Activated T-cell treated with anti-CD3 and anti-CD28 coated beads, Interleukin-2, amount 50 U/mL, for 24 hours (primary cell): ENCODE measurements at places on chromosomes 4 and X.
A peak's percentile ranks its signal among the peaks of the same experiment; 100 is the strongest.

GRCh38 chr4:78565971-78566372 is 14.4 kb downstream of the ANXA3 start:
- no peak for DNase-seq

GRCh38 chr4:1045193-1045594 is 33.8 kb downstream of the FGFRL1 start:
- DNase-seq = no peak

DNA sequence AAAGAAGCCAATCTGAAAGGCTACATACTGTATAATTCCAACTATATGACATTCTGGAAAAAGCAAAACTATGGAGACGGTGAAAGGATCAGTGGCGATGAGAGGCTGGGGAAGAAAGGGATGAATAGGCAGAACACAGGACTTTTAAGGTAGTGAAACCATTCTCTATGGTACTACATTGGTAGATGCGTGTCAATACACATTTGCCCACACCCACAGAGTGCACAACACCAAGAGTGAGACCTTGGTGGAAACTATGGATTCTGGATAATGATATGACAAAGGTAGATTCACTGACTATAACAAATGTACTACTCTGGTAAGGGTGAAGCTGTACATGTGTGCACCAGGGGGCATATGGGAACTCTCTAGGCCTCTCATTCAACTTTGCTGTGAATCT is 134.5 kb downstream of the FBXW7 start:
- no peak for DNase-seq

DNA sequence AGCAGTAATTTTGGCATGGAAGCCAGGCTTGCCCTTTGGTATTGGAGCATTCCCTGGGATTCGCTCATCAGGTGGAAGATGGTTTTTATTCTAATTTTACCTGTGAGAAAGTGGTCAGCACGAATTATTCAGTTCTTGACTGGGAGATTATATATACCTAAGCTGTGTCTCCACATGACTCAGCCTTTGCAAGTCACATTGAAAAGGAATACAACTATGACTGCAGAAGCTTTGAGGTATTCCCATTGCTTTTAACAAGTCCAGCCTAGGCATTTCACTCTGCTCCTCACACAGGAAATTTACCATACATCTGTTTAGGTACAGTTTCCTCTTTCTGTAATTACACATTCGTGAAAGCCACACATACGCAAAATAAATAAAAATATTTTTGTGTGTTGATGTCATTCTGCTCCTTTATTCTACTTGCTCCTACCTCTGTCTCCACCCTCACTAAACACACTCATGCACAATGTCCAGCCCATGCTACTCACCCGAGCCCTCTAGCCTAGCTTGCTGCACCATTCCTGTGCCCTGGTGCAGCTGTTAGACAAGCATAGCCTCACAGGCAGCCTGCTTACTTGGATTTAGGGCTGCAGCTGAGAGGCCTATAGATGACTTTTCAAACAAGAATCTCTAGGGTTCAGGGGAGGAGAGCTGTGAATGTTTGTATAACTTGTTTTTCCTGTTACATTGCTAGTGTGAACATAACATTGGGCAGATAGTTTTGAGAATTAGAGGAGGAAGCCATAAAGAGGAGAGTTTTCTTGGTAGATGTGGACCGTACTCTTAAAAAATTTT is 504.4 kb upstream of the FAT1 start:
- DNase-seq = no peak

- no peak for DNase-seq
Measured at GRCh38 chrX:13128104-13128503, 83.7 kb upstream of the FAM9C start.

DNA sequence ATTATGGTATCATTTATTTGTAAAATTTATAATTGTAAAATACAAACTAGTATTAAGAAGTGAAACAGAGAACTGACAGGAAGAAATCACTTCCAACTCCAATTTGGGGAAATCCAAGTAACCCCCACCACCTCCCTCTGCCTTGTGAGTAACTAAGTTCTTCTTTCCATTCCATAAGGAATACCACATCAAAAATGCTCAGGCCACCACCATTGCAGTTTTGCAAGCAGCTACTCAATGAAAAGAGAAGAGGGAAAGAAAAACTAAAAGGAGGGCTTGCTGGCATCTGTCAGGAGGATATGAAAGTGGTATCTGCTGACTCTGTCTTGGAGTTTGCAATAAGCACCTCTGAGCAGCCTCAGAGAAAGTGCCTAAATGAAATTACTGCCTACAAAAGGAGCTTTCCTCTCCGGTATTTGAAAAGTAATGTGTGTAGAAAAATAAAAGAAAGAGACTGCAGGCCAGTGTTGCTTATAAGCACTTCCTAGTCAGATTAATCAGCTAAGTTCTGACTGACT is 228.7 kb downstream of the OPHN1 start:
- DNase-seq = no peak

GRCh38 chrX:16033331-16033730 is 90.0 kb upstream of the GRPR start:
- DNase-seq = no peak

- no peak for DNase-seq
Measured at GRCh38 chr4:182174979-182175378, 68.2 kb upstream of the TENM3 start.

GRCh38 chr4:129358571-129358970 is 262.6 kb downstream of the C4orf33 start:
- no peak for DNase-seq

DNA sequence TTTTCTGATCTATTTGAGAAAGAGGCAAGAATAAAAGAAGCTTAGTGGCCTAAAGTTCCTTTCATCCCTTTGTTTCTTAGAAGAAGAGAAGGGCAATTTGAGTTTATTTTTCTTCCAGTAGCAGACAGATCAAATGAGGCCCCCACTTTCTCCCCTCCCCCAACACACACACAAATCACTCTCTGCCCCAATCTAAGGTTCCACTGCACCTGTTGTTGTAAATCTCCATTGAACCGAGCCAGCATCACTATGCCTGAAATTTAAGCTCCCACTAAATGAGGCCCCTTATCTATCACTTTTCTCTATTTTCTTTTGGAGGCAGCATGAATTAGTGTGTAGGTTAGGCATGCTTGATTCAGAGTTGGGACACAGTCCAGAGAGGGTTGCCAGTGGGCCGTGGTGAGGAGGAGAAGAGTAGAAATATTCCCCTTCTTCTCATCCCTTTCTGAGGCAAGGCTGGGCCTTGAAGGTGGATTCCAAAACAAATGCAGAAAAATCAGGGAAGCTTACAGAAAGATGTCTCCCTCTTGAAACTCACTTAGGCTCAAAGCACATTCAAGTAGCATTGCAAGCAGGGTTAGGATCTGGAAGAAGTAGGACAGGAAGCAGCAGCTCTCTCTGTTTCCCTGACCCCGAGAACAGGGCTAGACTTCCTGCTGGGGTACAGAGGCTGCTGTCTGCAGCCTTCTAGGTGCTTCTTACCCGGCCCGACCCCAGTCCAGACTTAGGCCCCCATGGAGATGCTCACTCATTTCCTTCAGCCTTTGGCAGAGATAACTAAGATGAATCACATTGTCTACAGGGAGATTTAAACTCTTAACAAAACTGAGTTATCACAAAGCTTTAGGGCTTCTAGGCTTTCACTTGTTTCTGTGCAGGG is 70.7 kb downstream of the RASL11B start:
- DNase-seq = no peak

DNA sequence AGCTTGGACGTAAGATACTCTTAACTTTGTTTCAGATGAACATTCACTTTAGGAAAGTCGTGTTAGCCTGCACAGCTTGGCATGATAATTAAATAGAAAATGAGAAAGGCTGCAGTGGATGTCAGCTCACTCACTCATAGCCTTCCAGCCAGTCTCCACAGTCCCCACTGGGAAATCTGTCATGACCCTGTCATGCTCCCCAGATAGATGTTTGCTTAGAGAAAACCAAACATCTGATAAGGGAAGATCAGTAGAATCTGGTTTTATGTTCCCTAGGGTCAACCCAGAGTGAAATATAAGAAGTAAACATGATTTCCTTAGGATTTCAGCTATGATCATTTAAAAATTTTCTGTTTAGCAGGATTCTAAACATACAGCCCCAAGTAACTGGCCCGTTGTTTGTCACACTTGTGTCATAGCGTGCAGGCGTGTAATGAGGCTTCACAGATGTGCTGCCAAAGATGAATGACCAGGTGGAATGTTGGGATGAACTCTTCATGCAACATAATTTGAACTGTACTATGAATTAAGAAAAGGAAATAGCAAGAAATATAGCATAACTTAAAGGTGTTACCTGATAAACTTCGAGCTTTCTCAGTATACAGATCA is 180.1 kb downstream of the BANK1 start:
- DNase-seq = no peak

DNA sequence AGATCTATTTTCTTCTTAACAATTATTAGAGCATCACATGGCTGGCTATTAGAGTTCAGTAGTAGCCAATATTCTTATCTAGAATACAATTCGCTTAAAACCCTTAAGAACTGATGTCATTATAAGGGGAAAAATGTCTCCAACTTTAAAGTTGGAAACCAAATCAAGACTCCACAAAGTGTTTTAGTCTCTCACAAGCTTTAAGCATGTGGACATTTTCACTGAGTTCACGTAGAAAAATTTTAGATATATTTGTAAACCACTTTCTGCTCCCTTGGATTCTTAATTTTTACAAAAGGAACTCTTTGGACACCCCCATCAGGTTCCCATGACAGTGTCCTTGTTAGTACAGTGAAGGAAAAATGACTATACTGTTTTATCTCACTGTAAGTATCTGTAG is 123.9 kb upstream of the NAP1L5 start:
- DNase-seq = no peak

- DNase-seq = no peak
Measured at GRCh38 chrX:3384327-3384726, 37.9 kb upstream of the MXRA5 start.

DNA sequence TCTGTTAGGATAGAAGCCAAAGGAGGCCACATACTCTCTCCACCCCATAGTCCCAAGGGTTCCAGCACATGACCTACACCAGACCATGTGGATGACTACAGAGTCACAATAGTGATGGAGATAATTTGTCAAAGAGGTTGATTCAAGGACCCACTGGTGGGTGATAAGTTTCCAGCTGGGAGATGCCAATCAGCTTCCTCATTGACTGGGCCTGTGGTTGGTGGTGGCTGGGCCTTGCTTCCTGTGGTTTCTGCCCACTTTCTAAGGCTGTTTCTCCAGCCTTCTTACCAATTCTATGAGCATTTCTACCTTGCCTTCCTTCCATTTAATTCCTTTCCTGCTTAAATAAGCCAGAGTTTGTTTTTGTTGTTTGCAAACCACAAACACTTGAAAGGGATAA is 95.5 kb upstream of the CPEB2 start:
- no peak for DNase-seq

GRCh38 chr4:5632571-5632970 is 75.8 kb downstream of the EVC2 start:
- DNase-seq = no peak

- no peak for DNase-seq
Measured at GRCh38 chr4:186752325-186752724, 28.7 kb upstream of the FAT1 start.

DNA sequence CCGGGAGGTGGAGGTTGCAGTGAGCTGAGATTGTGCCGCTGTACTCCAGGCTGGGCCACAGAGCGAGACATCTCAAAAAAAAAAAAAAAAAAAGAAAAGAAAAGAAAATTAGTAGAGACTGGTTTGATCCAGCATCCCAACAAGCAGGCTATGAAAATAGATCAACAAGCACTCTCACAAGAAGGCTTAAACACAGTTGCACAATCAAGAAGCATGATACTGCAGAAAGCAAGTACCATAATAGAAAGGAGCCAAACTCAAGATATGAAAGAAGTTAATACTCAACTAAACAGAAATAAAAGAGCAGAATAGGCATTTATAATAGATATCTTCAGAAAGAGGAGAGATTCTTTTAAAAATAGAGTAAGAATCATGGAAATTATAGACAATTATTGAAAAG is 10.6 kb downstream of the TLR6 start:
- DNase-seq = no peak

DNA sequence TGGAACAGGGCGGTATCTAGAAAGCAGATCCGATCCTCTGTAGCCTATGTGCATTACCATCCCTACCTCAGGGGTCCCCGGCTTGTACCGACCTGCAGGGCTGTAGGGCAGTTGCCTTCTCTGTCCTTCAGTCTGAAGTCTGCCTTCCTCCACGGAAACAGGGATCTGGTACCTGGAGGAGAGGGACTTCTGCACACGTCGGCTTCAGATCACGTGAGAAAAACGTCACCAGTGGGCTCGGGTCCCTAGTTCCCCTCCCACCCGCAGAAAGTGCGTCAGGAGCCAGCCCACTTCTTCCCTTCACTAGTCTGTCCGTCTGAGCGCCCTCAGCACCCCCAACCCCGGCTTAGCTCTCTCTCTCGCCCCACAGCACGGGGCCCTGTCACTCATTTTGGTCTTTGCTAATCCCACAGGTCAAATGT is at the start of gene TCEAL5:
Gene TCEAL5, minus strand, starts transcription at position 170 of the 422 bp plus-strand sequence. CDS start 2,187 bp downstream, outside the sequence.
- no peak for DNase-seq

DNA sequence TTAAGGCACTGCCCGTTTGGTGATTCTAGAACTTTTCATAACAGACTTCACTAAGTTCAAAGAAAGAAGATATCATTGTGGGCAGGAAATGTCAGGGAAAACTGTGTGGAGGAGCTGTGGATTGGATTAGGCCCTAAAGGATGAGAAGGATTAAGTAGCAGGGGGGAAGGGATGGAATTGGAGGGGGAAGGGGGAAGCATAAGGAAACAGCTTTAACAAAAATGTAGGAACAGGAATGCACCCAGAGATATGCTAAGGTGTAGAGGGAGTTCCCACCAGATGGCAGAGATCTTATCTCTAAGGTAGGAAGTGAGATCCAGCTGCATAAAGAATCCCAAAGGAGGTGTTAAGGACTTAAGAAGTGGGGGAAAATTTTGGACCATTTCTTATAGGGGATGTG is 114.5 kb downstream of the LARP7 start:
- no peak for DNase-seq

- DNase-seq = no peak
Measured at GRCh38 chr4:62135565-62136156, 935.5 kb downstream of the ADGRL3 start.

DNA sequence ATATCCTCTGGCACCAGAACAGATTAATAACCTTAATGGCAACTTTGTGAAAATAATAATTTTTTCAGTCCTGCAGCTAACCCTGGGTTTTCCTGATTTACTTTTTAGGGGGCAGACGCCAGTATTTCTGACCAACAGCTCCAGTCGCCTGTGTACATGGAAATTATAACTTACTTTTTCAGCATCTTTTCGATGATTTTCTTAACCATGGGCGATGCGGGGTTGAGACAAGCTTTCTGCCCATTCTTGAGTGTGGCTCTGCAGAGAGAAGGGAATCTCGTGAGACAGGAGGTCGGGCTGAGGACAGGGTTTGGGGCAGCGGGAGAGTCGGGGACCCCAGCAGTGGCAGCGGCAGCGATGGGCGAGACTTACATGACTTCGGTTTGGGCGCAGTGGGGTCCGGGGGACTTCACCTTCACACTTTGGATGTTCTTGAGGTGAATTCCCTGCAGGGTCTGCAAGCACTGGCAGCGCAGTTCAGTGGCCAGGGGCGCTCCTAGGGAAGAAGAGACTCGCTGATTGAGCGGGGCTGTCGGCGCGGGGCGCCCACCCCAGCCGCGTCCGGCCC is 484 bp downstream of the CXCL2 start:
- peak; percentile 32 for DNase-seq
